Endothelial cell of umbilical vein (primary cell): ENCODE measurements at places on chromosomes 5 and 9. TPM values are rescaled to one million over a fixed set of nuclear protein-coding genes. Genes with fewer than 3 reads are reported as not detected.
A peak's percentile ranks its signal among the peaks of the same experiment; 100 is the strongest.

Gene SOX30
- not detected in 2 replicates for polyA plus RNA-seq

Gene RAB3C
- polyA plus RNA-seq = 0.22 and 0.66 TPM in 2 replicates

Gene GMCL2
- not detected in 2 replicates for polyA plus RNA-seq

Gene AQP3
- polyA plus RNA-seq = 1.8 and 1.9 TPM in 2 replicates

GRCh38 chr9:79377339-79377855, 194.4 kb upstream of the TLE4 start:
- no peak overlapping the region for H3K27ac ChIP-seq
- no peaks in the 10 kb centered on the region for H3K4me1 ChIP-seq
- H3K27me3 ChIP-seq = no peaks in the 10 kb centered on the region
- no peak overlapping the region for H3K4me3 ChIP-seq
- no peaks in the 10 kb centered on the region for H3K36me3 ChIP-seq
- no peak for DNase-seq

- H3K4me1 ChIP-seq = no peaks in the 10 kb centered on the region
- no peaks in the 10 kb centered on the region for H3K36me3 ChIP-seq
- no peak overlapping the region for H3K27ac ChIP-seq
Observed at GRCh38 chr5:18098691-18099090, 464.4 kb downstream of the TAF11L14 start.

DNA sequence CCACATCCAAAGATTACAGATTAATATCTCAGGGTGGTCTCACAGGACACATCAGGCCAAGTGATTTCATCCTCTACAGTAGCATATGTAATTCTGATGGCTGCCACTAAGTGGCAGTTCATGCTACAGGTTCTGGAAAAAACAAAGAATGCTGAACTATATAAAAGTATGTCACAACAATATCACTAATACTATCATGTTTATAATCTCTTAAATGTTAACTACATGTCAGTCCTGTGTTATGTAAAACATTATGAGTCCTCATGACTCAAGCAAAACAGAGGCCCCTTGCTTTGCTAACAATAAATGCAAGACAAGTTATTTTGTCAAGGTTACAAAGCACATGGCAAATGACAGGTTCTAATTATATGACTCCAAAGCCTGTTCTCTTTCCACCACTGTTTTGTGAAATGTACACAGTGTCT, 233.2 kb downstream of the FBXL17 start:
- H3K4me1 ChIP-seq = no peaks in the 10 kb centered on the region
- H3K27me3 ChIP-seq = no peaks in the 10 kb centered on the region
- peak; percentile 49 for DNase-seq
- no peak overlapping the region for H3K4me3 ChIP-seq
- no peaks in the 10 kb centered on the region for H3K36me3 ChIP-seq
- no peak overlapping the region for H3K27ac ChIP-seq

DNA sequence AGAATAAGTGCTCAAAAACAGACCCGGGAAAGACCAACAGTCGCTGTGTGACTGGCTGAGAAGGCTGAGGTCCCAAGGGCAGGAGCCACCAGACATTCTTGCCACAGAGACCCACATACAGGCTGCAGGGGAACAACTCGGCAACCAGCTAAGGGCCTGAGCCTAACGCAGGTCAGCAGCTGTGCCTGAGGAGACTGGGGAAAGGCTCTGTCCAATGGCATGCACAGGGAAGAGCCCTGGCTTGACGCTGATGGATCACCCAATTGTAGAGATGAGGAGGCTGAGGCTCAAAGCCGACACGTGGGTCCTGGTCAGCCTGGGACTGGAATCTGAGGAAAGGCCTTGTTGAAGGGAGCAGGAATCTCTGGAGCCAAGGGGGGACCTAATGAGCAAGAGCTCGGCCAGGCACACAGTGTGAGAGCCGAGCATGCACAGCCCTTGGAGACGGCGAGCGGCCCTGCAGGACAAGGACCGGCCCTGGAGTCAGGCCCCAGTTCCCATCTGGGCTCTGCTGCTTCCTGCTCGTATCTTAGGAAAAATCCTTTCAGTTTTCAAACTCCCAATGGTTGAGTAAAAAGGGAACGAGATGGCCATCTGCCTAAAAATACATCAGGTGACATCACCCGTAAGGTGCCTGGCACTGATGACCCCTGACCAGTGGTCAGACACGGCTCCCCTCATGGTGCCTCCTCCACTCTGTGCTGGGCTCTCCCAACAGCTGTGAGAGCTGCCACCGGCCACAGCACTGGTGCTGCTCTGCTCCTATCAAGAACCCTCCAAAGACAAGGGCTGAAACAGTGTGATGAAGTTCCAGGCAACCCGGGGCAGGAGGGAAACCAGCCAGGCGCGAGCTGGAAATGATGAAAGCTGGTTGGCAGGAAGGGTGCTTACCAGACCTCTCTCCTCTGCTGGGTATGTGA, 16.4 kb downstream of the LMAN2 start:
- H3K4me3 ChIP-seq = no peak overlapping the region
- H3K27ac ChIP-seq = no peak overlapping the region
- H3K27me3 ChIP-seq = no peaks in the 10 kb centered on the region
- no peak for DNase-seq

GRCh38 chr9:123390337-123391135, 34.5 kb downstream of the CRB2 start:
- no peak overlapping the region for H3K4me3 ChIP-seq
- H3K27me3 ChIP-seq = no peaks in the 10 kb centered on the region
- H3K27ac ChIP-seq = no peak overlapping the region

- H3K27me3 ChIP-seq = peaks cover 2% of the 10 kb centered on the region
- H3K27ac ChIP-seq = no peak overlapping the region
- no peak for DNase-seq
- no peaks in the 10 kb centered on the region for H3K36me3 ChIP-seq
- no peak overlapping the region for H3K4me3 ChIP-seq
Observed at GRCh38 chr9:126125177-126125576, 201.5 kb upstream of the MVB12B start.

DNA sequence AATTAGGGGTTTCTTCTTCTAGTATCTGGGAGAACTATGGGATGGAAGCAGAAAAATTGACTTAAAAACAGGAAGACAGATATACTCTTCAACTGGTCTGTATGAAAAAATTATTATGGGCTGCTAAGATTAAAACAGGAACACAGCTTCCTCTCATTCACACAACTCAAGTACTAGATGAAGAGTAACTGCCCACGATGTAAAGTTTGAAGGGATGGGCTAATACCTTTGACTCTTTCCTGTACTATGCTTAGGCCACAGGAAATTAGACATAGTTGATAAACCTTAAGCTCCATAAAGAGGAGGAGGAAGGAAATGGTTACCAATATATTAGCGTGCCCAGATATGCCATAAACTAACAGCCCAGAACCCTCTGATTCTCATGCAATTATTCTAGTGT, 88.6 kb downstream of the ANKRD31 start:
- H3K27me3 ChIP-seq = no peaks in the 10 kb centered on the region
- no peaks in the 10 kb centered on the region for H3K4me1 ChIP-seq

DNA sequence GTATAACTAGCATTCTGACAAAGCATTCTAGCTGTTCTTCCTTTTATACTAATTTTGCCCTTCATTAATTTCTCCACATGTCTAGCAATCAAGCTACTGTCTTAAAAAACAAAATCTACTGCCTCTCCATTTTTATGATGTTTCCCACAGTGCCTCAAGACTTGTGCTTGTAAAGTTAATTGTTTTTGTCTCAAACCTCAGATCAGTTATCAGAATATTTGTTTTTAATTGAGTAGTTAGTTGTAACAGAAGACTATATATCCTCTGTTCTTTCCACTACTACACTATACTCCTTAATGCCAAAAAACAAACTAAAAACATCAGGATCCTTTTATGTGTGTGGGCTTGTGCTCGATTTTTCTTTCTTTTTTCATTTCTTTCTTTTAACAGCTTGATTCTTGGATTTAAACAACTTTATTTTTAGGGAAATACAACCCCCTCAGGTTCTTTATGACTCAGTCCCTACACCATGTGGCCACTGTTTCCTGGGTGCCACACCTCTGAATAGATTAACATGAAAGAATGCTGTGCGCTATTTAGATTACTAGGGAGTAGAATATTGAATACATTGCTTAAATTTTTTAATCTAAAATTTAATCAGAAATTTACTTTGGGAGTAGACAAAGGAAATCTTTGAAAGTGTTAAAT, 1.2 kb downstream of the ASPN start:
- peaks cover 26% of the 10 kb centered on the region for H3K4me1 ChIP-seq
- H3K36me3 ChIP-seq = no peaks in the 10 kb centered on the region
- no peak overlapping the region for H3K27ac ChIP-seq
- no peaks in the 10 kb centered on the region for H3K27me3 ChIP-seq
- H3K4me3 ChIP-seq = no peak overlapping the region

DNA sequence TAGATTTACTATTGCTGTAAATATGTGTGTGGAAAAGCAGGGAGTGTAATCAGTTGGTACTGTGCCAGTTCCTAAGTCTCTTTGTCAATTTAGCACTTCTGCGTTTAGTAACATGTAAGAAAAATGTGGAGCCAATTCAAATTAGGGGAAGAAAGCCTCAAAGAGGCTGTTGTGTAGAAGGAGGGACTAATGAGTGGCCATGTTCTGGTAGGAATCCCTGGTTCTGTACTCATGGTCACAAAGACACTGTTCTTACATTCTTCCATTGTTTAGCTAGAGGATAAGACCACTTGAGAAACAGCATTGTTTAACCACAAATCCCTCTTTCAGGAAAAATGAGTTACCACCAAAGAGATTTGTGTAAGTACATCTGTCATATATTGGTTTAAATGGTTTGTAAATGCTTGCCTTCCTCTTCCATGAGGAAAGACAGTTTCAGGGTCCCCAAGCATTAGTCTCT, 14.9 kb downstream of the ARHGEF28 start:
- H3K4me3 ChIP-seq = no peak overlapping the region
- peak; percentile 79 for DNase-seq

DNA sequence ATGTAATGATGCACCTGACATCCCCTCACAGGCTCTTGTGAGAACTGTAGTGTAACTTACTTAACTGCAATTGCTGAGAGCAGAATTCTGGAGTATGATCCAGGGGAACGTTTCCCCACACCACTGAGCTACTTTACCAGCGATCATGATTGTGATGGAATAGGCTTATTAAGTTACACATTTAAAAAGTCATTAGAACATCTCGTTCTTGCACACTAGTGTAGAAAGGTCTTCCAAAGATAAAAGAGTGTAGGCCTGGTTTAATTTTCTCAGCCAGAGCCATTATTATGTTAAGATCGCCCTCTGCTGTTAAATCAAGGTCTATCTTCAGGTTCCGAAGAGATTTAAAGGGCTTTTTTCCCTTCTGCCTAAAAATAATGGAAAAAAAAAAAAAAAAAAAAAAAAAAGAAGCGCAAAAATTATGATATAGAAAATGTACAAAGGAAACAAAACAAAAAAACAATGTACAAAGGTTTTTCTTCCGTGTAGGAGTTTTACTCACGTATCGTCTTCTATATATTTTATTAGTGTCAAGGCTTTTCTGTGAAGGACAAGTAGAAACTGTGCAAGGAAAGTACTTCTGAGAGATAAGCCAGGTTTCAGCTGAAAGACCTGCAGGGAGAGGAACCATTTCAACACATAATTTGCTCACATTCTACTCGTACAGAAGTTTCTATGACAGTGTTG, 18.6 kb upstream of the MOB3B start:
- peak; percentile 41 for DNase-seq
- H3K36me3 ChIP-seq = no peaks in the 10 kb centered on the region

DNA sequence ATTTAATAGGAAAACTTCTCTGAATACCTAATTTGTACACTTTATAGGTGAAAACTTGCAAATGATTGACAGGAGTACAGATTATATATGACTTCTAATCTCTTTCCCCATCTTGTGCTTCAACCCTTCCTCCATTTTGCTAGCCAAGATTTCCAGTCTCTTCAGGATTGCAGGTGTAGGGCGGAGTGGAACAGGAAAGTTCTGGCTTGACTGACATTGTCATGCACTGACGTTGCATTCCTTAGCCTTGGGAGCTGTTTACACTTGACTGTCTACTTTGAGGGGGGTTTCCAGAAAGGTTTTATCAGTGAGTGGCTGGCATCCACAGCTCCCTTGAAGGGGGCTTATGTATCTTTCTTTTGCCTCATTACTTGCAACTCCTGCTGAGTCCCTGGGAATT, 34.1 kb upstream of the GRIA1 start:
- H3K36me3 ChIP-seq = no peaks in the 10 kb centered on the region
- H3K4me1 ChIP-seq = no peaks in the 10 kb centered on the region

- H3K4me3 ChIP-seq = no peak overlapping the region
- no peaks in the 10 kb centered on the region for H3K27me3 ChIP-seq
- H3K27ac ChIP-seq = no peak overlapping the region
- peaks cover under 1% of the 10 kb centered on the region for H3K4me1 ChIP-seq
Observed at GRCh38 chr5:177317959-177318377, 6.3 kb upstream of the MXD3 start.

- H3K27me3 ChIP-seq = no peaks in the 10 kb centered on the region
- H3K4me3 ChIP-seq = no peak overlapping the region
- no peak for DNase-seq
Observed at GRCh38 chr9:114694719-114695269, 12.8 kb upstream of the TEX48 start.

DNA sequence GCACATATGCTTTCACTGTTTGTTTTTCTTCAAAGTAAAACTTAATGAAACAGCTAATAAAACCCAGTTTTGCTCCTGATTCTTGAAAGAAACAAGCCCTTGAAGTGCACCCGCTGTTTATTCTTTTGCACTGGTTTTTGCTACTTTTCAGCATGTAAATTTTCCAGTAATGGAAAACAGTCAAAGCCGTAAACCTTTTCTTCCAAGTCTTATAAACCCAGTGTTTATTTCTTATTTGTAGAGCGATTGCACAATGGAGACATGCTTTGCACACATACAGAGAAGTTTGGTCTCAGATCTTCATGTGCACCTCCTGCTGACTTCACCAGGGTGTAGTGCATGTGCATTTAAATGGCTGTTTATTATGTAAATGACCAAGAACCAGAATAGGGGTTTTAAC, 51.8 kb downstream of the ATG10 start:
- no peak for DNase-seq
- no peaks in the 10 kb centered on the region for H3K4me1 ChIP-seq
- no peaks in the 10 kb centered on the region for H3K36me3 ChIP-seq
- no peak overlapping the region for H3K27ac ChIP-seq
- H3K27me3 ChIP-seq = no peaks in the 10 kb centered on the region

DNA sequence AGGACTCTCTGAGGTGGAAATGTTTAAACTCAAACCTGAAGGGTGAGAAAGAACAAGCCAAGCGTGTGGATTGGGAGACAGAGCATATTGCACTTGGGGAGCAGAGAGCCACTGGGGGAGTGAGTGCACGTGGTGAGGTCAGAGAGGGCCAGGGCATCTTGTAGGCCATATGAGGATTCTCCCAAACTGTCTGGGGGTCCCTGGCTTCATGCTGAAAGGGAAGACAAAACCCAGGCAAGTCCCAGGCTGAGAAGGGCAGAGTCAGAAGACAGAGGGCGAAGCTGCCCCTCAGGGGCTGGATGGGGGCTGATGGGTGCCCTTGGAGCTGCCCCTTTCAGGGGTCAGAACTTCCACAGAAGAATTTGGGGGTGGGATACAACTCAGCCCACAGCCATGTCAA, 215.3 kb upstream of the S1PR3 start:
- peaks cover 54% of the 10 kb centered on the region for H3K4me1 ChIP-seq
- no peak for DNase-seq
- peak overlapping the region; percentile 88 for H3K27ac ChIP-seq
- H3K4me3 ChIP-seq = no peak overlapping the region
- no peaks in the 10 kb centered on the region for H3K36me3 ChIP-seq
- no peaks in the 10 kb centered on the region for H3K27me3 ChIP-seq
